ENCODE measurements at places on chromosomes 1 and 21. TPM values are rescaled to one million over a fixed set of nuclear protein-coding genes. Genes with fewer than 3 reads are reported as not detected.

DNA sequence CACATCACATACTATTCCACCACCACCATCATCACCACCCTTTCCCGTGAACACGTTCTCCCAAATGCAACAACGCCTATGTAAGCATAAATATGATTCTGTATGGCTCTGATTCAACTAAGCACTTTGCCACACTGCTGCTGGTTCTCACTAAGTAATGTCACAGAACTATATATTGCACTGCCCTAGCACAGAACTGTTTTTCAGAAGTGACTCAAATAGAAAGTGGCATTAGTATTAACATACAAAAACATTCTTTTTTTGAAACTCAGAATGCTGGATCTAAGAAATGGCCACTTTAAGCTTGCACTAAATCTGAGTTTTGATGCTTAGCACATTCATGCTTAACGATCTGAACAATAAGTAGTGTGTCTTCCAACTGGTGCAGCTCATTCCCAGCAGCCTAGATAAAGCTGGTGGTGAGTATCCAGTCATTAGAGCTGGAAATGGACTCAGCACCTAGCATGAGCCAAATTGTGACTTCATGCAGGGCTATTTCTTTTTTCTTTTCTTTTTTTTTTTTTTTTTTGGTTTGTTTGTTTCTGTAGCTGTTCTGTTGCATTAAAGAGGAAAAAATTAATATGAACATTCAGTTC lies 46.2 kb upstream of the ZC3H11B start:
- no peak for DNase-seq

DNA sequence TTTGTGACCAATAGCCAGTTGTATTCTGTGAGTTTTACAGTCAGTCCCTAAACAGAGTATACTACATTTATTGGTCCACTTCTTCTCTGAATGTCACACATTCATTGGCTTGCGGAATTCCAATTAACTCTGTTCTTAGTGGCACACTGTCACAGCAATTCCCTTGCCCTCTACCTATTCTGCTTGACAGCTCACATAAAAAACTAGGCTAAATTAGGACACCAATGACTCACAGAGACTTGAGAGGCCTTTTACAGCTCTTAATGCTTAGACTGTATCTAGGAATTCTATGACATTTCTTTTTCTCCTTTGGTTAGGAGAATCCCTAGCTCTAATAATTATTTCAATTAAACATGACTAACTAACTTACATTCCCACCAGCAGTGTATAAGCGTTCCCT lies 104.1 kb downstream of the NEGR1 start:
- no peak for DNase-seq

- DNase-seq: no peak
Observed at GRCh38 chr1:200496937-200497336, 87.1 kb upstream of the ZNF281 start.

- DNase-seq: no peak
Observed at GRCh38 chr1:162276493-162276892, 100.2 kb downstream of the SPATA46 start.

DNA sequence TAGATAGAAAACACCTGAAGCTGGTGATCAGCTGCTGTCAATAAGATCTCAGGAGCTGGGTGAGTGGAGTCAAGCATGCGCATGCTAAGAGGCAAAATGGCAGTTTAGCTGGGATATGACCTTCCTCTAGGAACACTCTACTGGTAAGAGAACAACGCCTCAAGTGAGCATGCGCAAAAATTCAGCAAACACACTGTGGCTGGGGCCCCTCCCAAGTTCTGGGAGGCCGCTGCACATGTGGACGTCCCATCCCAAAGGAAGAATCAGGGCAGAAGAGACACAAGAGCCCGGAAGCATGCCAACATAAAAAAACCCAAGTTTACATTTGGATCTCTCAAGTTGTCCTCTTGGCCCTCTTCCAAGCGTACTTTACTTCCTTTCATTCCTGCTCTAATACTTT lies 126.3 kb upstream of the F3 start:
- DNase-seq: no peak

- DNase-seq: no peak
Observed at GRCh38 chr21:41858466-41859296, 20.5 kb downstream of the PRDM15 start.

DNA sequence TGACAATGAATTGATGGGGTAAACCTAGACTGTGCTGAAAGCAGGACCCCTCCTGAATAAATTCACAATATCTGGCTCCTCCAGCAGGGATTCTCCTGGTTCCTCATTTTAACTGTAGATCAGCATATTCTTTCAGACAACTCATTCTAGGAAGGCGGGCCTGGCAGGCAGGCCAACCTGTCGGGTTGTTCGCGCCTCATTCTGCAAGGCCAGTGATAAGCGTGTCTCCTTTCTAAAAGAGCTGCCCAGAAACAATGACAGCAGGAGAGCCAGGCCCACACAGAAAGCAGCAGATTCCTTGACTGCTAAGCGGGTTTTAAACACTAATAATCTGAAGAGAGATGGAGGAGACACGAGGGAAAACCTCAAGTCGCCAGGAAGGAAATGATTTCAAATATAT lies 70.0 kb downstream of the NTPCR start:
- no peak for DNase-seq

DNA sequence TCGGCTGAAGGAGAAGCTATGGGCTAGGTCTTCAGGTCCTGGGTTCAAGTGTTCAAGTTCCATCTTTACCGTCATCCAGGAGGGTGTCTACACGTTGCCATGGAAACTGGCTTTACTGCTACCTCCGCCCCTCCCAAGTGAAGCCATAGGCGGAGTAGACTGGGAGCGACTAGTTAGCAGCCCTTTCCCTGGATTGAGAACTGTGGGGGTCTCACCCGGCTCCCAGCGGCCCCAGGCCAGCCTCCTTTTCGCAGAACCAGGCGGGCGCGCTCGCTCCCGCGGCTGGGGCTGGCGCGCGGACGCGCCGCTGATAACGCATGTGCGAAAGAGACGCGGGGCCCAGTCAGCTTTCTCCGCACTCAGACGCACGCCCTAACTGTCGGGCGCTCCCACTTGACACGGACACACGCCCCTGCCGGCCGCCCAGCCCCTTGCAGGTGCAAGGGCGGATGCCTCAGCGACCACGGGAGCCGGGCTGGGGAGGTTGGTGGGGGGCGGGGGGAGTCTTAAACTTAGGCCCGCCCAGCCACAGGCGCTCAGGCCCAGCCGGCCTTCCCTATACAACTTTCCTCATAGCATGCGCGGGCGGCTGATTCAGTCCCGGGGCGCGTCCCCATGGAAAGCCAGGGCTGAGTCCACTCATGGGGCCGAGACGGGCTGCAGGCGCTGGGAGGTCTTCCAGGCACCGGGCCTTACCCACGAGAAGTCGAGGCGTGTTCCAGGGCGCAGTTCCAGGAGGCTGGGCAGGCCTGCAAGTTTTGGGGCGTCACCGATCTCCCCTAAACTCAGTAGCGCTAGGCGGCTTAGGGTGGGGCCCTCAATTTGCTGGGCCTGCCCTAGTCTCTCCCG lies 7.4 kb downstream of the EFNA4 start:
- DNase-seq: peak; percentile 88

DNA sequence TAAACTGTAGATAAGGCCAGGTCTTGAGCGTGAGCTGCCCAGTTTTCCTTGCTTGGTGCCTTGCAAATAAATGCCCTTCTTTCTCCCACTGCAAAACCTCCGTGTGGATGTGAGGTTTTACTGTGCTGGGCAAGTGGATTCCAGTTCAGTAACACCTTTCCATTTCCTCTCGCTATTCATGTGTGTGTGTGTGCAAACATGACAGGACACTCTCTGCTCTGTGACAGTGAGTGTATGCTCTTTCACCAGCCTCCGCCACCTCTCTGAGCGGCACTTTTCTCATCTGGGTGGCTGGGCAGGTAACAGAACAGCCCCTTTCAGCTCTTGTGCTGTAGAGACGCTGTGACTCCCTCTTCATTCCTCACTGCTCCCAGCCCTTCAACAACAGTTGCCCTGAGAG lies 23.9 kb downstream of the CNIH3 start:
- no peak for DNase-seq

DNA sequence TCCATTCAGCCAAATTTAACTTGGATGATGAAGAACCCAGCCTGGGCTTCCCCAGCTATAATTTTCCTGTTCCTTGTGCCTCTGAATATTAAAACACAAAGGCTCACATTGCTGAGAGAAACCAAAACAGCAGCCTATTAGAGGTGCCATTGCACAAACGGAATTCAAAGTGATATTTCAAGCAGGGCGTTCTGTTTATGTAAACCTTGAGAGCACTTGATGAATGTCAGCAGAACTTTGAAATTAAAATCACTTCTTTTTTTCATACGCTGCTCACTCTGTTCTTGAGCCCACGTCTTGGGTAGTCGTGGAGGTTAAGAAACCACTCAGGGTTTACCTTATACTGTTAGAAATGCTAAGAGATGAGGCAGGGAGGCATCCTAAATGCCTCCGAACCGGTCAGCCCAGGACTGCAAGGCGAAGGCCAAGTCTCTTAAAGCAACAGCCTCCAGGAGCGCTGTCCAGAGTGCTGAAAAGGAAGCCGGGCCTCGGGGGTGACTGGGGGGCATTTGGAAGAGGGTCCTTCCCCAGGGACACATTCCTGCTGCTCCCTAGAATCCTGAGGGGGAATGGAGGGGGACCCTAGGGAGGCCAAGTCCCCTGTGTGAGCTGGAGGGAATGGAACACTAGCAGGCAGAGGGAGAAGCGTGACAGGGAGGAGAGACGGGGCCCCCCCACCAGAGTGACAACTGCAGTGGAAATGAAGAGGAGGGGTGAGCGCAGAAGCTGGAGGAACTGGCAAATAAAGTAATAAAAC lies 154.8 kb upstream of the VAMP3 start:
- peak; percentile 26 for DNase-seq

- DNase-seq: peak; percentile 92
Observed at GRCh38 chr1:204516180-204516879, at the start of gene MDM4. MDM4 (plus strand) TSS chr1:204516406; CDS start chr1:204525519, 9,113 bp downstream.

DNA sequence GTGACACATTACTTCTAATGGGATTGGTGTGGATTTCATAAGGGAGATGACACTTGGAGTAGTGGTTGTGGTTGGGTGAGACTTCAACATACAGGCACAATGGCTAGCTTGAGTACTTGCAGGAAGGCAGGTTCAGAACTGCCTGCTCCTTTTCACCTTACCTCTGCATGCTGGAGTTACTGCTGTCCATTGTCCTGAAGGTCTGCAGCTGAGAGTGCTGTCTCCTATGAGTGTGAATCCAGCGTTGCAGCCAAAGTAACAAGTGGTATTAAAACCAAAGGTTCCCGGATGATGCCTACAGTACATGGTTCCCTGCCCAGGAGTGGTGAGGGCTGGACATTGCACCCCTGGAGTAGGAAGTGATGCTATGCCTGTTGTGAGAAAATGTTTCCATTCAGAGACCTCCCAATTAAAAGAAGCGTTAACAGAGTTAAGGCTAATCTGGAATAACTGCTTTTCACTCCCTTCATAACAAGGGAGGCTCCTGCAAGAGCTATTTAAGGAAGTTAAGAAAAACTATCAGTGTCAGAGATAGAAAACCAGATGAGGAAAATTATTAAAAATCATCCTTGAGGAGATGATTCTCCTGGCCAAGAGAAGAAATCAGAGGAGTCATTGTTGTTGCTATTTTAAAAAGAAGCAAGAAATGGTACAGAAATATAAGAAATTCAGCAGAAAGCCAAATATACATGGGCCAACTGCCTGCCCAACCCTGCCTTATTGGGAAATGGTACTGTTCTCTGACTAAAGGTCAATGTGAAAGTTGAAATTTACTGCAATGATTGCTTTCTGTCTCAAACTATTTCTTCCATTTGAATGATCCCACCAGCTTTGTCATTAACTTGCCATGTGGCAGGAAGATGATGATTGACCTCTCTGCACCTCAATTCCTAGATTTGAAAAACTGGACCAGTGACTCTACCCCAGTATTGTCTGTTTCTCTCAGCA lies 9.8 kb upstream of the F5 start:
- no peak for DNase-seq

DNA sequence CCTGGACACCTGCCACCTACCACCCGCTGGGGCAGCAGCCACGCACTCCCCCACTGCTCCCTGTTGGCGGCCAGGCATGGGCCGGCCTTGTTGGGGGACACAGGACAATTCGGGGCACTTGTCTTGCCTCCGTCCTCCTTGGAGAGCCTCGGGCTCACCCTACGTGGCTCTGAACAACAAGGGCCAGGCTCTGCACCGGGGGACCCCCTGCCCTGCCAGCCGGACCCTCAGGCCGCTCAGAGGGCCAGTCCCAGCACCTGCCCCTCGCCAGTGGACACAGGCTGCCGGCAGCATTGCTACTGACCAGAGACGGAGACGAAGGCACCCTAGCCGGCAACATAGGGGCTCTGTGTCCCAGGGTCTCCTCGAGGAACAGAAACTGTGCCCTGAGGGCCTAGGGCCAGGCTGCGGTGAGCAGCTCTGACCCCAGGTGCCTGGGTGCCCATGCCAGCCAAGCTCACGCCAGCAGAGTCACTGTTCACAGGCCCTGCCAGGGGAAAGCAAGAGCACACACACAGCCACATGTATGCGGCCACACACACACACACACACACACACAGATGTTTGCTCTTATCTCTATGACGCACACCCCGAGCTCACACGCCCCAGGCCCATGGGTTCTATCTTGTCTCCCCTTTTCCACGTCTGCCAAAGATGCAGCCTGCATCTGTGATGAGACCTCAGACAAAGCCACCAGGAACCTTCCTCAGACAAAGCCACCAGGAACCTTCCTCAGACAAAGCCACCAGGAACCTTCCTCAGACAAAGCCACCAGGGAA lies 45.9 kb downstream of the MORN1 start:
- no peak for DNase-seq

DNA sequence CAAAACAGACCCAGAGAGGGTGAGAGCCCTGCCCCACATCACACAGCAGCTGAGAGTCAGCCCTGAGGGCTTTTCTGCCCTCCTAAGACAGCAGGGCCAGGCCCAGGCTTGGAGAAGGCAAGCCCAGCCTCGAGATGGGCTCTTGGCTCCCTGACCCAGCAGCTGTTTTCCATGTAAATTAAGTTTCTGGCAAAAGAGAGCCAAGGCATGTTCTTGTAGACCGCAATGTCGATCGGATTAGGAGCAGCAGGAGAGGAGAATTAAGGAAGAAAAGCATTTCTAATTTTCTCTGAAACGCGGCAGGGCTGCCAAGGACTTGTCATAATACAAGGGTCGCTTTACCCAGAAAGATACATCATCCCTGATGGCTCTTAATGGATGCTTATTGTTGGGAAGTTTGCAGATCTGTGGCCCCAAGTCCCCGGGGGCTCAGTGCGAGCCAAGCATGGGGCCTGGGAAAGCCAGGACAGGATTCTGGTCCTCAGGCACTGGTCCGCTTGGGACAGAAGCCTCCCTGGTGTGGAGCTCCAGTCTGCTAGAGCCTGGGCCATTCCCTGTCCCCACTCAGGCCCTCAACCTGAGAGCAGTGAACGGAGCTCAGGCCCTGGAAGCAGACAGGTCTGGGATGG lies 62.8 kb downstream of the DMRTB1 start:
- DNase-seq: no peak

- DNase-seq: no peak
Observed at GRCh38 chr1:22722901-22723550, 12.4 kb downstream of the EPHB2 start.

- DNase-seq: no peak
Observed at GRCh38 chr1:7355646-7356045, 415.4 kb upstream of the VAMP3 start.

C21orf91 gene
- 4.6 TPM for total RNA-seq

TCHHL1 gene
- total RNA-seq: not detected

RNF186 gene
- total RNA-seq: 50.3 TPM

TFF3 gene
- total RNA-seq: 3,156 TPM

OPRD1 gene
- total RNA-seq: 0.08 TPM

CFH gene
- 25.4 TPM for total RNA-seq

CFAP45 gene
- total RNA-seq: 0.34 TPM
